ENCODE measurements at places on chromosomes 1 and 21. TPM values are rescaled to one million over a fixed set of nuclear protein-coding genes. Genes with fewer than 3 reads are reported as not detected.

- DNase-seq = no peak
Observed at GRCh38 chr1:172380441-172381244, 39.8 kb upstream of the C1orf105 start.

Gene RPS6KA1
- polyA plus RNA-seq = 21.2 TPM

- no peak for DNase-seq
Observed at GRCh38 chr1:65001231-65001792, 35.0 kb upstream of the JAK1 start.

DNA sequence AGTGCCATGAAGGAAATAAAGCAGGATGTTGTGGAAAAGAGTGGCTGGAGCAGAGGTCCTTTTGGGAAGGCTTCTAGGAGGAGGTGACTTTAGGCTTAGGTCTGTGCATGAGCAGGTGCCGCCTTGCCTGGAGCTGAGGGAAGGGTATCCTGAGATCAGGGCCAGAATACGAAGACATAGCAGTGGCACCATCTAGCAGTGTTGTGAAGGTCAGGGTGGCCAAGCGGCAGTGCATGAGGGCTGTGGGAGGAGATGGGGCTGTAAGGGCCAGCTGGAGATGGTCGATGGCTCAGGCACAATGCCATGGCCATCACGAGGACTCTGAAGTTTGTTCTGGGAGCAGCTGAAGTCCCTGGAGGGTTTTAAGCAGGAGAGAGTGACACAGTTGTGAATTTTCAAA lies 219.5 kb downstream of the PTPRU start:
- DNase-seq = no peak

- DNase-seq = no peak
Observed at GRCh38 chr1:197222780-197223179, 45.3 kb upstream of the CRB1 start.

DNA sequence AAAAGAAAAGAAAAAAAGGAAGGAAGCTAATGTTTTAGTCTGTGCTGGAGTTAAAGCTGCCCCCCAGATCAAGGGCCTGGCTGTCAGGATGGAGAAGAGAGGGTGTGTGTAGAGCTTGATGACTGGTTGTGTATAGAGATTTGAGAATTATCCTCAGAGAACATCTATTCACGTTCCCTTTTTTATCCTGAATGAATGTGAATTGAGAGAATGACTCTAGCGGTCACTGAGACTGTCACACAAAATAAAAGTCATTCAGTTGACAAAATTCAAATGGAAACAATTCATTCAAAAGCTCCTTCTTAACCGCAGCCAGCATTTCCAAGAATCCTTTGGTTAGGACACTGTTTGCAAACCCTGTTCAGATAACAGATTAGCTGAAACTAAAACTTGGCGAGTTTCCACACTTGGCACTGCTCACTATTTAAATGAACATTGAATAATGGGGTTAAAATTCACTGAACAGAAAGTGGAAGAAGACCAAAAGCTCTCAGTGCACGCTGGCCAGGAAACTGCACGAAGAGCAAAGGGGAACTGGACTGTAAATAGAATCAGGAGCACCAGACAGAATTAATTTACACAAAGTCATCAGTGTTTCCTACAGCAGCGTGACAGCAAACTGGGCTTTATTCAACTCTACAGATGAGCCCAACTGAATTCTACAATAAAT lies 13.6 kb upstream of the FAM89A start:
- peak; percentile 81 for DNase-seq

GRCh38 chr1:56566994-56567393 lies 12.4 kb downstream of the PLPP3 start:
- no peak for DNase-seq

DNA sequence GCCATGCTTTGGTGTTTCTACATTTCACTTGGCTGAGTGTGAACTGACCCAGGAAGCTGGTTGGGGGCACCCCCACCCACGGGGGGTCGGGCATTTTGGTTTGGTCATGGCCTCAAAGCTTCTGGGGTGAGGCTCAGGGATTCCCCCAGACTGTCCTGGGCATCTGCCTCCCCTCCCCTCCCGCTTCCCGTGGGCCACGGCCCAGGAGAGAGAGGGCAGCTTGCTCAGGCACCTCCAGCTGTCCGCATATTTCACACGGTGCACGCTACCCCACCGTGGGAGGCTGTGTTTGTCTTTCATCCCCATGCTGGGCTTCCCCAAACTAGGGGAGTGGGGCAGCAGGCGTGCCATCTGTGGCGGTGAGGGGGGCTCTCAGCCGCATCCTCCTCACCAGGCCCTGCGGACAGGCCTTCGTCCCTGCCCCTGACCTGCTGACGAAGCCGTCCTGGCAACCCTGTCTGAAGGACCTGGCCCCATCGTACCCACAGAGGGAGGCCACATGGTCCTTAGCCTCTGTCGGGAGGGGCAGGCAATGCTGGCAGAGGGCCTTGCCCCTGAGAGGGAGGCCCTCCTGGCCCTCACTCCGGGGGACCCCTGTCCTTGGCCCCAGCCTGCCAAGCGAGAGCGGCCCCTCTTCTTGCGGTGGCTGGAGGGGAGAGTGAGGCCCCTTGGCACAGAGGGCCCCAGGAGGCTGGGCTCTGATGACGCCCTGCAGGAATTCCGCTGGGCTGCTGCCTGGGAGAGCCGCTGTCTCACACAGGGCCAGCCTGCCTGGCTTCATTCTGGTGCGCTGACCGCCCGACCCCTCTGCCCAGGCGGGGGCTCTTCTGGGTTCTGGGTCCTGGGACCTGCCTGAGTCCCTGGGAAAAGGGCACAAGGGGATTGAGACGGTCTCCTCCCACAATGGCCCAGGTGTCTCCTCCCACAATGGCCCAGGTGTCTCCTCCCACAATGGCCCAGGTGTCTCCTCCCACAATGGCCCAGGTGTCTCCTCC lies 22.1 kb downstream of the TP73 start:
- no peak for DNase-seq

- DNase-seq = no peak
Observed at GRCh38 chr1:44611866-44612265, 62.4 kb downstream of the TMEM53 start.

DNA sequence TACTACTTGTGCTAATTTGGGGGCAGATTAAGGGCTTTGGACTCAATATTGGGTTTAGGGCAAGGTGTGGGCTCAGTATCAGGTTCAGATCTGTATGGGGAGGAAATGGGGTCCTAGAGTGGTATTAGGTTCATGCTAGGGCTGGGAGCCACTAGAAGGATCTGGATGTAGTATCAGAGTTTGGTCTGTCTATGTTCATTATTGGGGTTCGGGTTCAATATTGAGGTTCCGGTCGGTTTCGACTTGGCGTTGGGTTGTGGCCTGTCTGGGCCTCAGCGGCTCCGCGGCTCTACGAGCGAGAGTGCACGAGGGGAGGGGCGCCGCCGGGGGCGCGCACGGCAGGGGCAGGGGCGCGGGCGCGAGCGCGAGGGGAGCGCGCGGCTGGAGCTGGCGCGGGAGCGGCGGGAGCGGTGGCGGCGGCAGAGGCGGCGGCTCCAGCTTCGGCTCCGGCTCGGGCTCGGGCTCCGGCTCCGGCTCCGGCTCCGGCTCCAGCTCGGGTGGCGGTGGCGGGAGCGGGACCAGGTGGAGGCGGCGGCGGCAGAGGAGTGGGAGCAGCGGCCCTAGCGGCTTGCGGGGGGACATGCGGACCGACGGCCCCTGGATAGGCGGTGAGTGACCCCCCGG lies at the start of gene PTPRF:
Gene PTPRF, plus strand, starts transcription at position 401 of the 624 bp plus-strand sequence. CDS start 14,193 bp downstream, outside the sequence.
- no peak for DNase-seq

GRCh38 chr1:64650411-64650810 lies 94.5 kb upstream of the RAVER2 start:
- no peak for DNase-seq

DNA sequence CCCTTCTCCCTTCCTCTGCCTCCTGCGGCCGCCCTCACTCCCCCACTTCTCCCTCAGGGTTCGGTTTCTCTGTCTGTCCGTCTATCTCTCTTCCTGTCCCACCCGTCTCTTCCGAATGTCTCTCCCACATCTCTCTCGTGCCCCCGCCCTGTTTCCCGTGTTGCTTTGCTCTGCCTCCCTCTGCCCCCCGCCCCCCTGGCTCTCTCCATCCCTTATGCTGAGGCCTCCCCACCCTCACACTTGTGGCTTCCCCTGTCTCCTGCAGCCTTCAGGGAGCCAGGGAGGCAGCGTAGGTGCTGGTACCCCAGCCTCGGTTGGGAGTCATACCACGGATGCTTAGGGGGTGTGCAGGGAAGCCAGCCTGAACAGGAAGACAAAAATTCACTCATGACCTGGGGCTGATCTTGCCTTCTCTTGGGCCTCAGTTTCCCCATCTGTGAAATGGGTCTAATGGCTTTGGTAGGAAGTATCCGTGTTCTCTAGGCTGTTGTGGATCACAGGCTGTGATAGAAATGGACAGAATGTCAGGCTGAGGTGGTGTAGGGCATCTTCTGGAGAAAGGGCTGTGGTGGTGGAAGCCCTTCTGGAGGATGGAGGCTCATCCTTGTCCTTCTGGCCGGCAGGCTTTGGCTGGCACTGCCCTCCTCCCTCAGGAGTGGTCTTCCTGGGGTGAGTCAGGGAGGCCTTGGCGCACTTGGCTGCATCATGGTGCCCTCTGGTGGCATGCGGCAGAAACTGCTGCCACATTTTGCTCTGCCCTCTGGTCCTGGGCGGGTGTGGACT lies 55.5 kb downstream of the FOXO6 start:
- no peak for DNase-seq

DNA sequence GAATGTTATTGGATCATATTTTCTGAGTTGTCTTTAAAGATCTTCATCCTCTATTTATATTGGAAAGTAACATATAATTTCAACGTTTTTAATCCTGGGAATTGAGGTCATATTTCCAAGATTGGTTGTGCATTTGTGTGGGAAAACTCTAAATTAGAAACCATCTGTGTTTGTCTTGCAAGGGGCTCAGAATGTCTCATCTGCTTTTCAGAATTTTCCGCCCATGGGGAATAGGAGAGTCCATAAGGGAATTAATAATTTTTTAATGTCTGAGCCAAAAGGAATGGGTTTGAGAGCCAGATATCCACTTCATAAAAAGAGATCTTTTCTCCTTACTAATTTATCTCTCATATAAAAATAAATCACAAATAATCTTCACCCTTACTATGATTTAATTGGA lies 84.8 kb upstream of the MAP1LC3C start:
- no peak for DNase-seq

GRCh38 chr1:198056255-198056654 lies 100.5 kb upstream of the NEK7 start:
- DNase-seq = no peak

Gene LCK
- polyA plus RNA-seq = 6.5 TPM

- no peak for DNase-seq
Observed at GRCh38 chr1:203186446-203187303, at the start of gene CHI3L1. Gene CHI3L1, minus strand, starts transcription at chr1:203186704. Its CDS starts 81 bp downstream, at chr1:203186623.

- no peak for DNase-seq
Observed at GRCh38 chr1:119647228-119647733, 785 bp downstream of the ZNF697 start.

Gene CFHR5
- polyA plus RNA-seq = not detected

DNA sequence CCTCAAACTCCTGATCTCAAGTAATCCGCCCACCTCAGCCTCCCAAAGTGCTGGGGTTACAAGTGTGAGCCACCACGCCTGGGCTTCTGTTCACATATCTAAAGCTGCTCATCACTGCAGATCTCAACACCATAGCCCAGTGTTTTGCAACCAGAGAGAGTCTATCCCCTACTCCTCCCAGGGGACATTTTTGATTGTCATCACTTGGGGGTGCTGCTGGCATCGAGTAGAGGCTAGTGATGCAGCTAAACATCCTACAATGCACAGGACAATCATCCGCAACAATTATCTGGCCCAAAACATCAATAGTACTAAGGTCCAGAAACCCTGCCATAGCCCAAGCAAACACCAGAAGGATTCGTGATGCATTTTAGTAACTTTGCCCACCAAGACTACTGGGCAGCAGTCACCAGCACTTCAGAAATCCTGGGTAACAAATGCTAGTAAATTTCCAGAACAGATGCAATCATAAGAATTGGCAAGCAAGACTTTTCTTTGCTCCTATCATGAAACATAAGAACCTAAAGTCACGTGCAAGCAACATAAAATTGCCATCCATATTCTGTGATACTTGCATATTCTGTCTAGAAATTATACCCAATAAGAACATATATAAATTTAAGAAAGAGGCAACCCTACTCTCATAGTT lies 159.2 kb downstream of the APP start:
- DNase-seq = no peak

- no peak for DNase-seq
Observed at GRCh38 chr1:32876341-32877210, 5.9 kb upstream of the FNDC5 start.

DNA sequence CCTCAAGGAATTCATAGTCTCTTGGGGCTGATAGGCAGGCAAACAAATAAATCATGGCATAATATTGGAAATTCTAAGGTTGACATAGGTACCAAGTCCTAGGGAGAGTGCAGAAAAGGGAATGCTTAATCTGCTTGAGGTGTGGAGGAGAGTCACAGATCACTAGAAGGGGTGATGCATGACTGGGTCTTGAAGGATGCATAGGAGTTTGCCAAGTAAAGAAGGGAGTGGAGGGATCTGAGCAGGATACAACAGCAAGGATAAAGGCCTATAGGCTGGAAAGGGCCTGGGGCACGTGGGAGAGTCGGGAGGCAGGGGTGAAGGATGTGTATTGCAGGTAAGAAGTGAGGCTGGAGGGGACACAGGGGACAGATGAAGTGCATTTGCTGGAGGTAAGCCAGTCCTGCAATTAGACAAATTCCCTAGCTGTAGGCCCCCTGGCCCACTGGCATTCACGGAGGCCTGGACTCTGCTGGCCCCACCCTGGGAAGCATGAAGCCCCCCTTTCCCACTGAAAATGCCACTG lies 15.9 kb downstream of the IGSF21 start:
- DNase-seq = no peak

DNA sequence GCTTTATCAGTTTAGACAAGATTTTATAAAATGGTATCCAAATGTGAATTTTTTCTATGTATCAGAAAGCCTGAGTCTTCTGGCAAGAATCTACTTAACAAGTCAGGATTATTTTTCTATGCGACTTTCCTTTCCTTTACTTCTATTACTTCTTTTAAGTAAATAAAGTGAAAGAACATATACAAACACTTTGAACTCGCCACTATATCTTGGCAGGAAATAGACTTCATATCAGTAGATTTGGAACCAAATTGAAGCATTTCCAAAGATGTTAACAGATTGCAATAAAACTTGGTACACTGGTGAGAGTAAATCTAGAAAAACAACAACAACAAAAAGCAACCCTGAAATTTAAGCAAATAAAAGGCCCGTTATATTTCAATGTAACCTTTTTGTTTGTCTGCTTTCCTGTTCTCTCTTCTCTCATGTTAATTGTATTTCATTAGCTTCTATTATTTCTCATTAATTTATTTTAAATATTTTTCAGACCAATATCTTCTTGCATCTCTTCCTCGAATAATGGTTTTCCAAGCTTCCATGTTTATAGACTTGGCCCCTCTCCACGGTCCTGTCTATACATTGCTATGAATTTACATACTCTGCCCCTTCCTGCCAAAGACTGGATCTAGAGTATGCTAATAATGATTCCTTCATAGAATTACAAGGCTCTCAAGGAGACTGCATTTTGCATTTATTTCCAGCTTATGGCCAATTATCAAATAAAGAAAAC lies 843.6 kb downstream of the ADGRL2 start:
- DNase-seq = peak; percentile 37

DNA sequence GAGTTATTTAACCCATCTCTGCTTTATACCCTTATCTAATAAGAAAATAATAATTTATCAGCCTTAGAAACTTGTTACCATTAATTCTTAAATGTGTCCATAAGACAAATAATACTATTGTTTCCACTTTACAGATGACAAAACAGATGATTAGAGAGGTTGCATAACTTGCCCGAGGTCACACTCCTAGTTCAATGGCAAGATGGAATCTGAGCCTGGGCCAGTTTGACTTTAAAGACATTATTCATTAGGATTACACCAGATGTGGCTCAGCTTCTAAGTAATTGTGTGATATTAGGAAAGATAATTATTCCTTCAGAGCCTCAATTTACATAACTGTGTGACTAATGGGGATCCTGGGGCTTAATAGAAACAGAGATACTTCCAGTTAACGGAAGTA lies 42.3 kb upstream of the KCNK2 start:
- no peak for DNase-seq

- DNase-seq = no peak
Observed at GRCh38 chr1:172567720-172568119, 34.8 kb downstream of the SUCO start.
